Amniotic stem cell (primary cell): ENCODE measurements at places on chromosomes 2 and 18.
A peak's percentile ranks its signal among the peaks of the same experiment; 100 is the strongest.

DNA sequence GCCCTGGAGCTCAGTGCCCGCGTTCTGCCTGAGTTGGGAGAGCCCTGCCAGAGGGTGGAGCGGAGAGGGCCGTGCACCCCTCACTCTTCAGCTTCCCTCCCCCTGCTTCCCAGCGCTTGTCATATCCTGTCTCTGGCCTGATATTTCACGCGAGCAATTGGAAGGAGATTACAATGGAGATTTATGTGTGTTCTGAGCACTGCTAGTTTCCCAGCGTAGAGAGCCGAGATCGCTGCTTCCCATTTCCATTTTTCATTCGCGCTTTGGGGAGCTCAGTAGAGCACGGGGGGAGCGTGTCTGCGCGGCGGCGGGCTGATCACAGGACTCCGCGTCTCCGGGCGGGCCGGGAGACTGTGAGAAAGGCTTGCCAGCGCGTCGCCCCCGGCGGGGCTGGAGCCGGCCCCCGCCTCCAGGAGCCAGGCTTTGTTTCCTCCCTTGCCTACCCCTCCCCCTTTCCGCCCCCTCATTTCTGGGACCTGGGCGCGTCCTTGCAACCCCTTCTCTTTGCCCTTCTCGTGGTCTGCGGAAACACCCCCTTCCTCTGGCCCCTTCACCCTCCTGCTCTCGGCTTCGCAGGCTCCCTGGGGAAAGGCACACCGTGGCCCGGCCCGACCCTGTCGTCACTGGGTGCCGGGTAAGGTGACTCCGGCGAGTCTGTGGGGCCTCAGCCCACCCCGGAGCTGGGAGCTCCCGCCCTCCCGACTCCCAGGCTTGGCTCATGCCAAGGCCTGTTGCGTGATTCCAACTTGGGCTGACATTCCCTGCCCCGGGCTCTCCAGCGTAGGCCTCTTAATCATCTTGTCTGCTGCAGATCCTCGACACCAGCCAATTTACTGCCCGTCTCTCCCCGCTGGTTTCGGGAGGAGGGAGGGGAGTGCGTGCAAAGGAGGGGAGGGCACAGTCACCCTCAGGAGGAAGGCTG, 5.8 kb downstream of the DLX2 start:
- DNase-seq: peak; percentile 83

GRCh38 chr2:241390301-241391206, 34.5 kb downstream of the FARP2 start:
- no peak for DNase-seq

DNA sequence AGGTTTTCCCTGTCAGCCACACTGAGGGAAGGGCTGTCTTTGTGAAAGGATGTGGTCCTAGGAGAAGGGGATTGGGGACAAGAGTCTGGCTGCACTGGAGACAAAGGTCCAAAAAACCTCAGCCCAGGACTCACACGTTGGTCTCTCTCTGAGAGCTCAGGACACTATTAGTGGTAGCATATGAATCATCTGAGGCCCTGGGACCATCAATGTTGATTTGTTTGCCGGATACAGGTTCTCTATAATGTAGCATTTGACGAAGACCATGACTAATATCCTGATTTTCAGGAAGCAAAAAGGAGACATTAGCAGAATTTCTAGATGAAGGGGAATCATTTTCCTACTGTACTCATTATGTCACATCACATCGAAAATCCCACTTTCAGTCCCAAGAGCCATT, 22.2 kb upstream of the DNAH6 start:
- DNase-seq: no peak

- DNase-seq: no peak
Observed at GRCh38 chr2:187054501-187055319, 205.7 kb upstream of the ZSWIM2 start.

GRCh38 chr2:56508662-56509061, 324.9 kb downstream of the CCDC85A start:
- no peak for DNase-seq

- no peak for DNase-seq
Observed at GRCh38 chr2:63424329-63425078, 163.8 kb downstream of the WDPCP start.

DNA sequence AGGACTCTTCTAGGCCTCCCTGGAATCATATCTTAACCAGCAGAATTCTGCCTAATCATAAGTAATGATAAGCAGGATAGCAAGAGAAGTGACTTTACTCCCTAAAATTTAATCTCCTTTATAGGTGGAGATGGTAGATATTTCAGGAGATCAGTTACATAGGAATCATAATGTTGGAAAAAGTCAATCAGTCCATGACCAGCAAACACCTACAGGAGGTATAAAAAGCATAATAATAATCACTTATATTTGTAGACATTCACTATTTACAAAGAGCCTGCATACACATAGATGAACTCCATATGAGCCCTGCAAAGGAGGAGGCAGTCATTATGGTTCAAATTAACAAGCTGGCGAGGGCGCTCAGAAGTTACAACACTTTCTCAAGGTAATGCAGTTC, 2.5 kb downstream of the GALNT5 start:
- DNase-seq: no peak

DNA sequence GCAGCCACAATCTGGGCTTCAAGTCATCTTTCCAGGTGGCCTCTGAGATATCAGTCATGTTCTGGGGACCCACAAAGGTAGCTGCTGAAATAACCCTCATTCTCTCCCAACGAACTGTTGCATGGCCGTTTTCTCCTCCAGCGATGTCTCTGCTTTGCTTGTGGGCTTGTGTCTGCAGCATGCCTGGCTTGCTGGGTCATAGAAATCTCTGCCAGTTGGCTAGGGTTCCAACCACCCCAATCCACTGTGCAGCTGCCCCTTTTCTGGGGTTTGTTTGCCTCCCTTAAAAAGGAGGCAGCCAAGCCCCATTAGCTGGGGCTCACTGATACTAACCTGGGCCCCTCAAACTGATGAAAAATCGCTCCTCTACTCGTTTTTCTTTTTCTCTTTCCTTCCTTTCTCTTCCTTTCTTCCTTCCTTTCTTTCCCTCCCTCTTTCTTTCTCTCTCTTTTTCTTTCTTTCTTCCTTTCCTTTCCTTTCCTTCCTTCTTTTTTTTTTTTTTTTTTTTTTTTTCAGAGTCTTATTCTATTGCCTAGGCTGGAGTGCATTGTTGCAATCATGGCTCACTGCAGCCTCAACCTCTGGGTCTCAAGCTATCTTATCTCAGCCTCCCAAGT, 680.0 kb downstream of the EPHA4 start:
- DNase-seq: no peak

DNA sequence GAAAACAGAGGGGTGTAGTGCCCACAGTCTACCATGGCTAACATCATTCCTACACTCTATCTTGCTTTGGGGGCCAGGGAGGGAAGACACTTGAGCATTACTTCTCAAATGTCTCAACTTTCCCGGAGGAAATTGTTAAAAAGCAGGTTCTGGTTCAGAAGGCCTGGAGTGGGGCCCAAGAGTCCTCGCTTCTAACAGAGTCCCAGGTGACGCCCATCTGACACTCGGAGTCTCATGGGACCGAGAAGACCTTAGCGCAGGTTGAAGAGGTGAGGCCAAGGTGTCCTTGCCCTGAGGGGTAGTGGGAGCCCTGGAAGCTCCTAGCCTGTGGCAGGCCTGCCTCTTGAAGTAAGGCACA, 40.1 kb downstream of the ZFP36L2 start:
- no peak for DNase-seq

DNA sequence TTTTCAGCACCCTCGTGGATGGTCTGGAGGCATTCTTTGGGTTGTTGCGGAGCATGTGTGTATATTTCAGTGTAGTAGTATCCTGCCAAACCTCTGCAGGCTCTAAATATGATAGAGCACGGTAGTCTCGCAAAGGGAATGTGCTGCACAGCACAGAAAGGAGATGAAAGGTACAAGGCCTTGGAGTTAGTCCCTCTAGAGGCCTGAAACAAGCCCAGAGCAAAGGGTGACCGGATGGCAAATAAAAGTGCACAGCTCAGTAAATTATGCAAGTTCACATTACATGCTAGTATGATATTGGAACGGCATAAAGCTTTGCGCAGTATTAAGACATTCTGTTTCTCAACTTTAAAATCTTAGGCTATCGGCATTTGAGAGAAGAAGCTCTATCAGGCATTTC, 294.5 kb upstream of the REV1 start:
- no peak for DNase-seq

DNA sequence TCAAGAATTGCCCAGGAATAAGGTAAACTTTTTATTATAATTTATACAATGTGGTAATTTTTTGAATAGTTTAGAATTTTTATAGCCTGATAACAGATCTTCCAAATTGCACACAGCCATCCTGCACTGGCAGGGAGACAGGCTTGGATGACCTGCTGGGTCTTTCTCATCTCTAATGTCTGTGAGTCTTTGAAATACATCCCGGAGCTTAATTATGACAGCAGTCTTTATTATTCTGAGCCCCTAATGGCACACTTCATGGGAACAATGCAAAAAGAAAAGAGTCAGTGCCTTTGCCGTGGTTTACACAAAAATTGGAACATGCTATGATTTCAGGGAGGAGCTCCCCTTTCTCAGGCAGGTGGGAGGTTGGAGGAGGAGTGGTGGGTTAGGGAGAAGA, 71.0 kb downstream of the TMEM182 start:
- no peak for DNase-seq

GRCh38 chr2:216925636-216926366, 65.9 kb upstream of the TNP1 start:
- no peak for DNase-seq

- no peak for DNase-seq
Observed at GRCh38 chr2:202278036-202278760, 12.6 kb downstream of the NOP58 start.

GRCh38 chr18:52367953-52368742, 28.2 kb downstream of the DCC start:
- DNase-seq: no peak

GRCh38 chr2:153971250-153971649, 99.5 kb downstream of the GALNT13 start:
- DNase-seq: no peak

DNA sequence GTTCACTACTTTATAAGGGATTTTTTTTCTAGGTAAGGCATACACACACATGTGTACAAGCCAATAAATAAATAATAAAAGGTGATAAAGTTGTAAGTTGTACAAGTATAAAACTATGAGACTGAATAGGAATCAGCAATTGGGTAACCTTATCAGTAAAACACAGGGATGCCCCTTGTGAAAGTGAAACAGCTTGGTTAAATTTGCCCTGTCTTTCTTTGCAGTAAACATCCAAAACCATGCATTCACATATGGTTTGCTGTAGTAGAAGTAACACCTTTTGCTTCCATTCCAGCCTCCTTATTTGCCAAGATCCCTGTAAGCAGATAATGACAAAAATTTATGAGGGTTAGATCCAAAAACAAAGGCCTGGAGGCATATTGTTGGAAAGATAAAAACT, 44.3 kb upstream of the NEUROD1 start:
- DNase-seq: no peak

GRCh38 chr18:486929-487740, 13.4 kb downstream of the COLEC12 start:
- DNase-seq: no peak

GRCh38 chr18:2237706-2238105, 333.6 kb downstream of the METTL4 start:
- DNase-seq: no peak

- DNase-seq: no peak
Observed at GRCh38 chr2:157444641-157445040, 752 bp upstream of the CYTIP start.

DNA sequence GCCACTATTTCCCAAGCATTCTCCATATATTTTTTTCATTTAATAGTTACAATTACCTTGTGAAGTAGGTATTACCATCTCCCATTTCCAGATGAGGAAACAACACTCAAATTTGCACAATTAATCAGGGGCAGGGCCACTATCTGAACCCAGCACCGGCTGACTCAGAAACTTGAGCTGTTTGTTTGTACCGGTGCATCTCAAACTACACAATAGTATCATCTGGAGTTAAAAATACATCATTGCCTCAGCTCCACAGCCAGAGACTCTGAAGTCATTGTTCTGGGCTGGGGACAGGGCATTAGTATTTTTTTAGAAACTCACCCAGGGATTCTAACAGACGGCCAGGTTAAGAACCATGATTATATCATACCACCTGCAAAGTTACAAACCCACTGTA, 55.9 kb downstream of the CDCA7 start:
- no peak for DNase-seq

- no peak for DNase-seq
Observed at GRCh38 chr2:23053601-23054000, 331.4 kb upstream of the KLHL29 start.

- peak; percentile 40 for DNase-seq
Observed at GRCh38 chr18:49476664-49477411, 10.2 kb downstream of the C18orf32 start.

DNA sequence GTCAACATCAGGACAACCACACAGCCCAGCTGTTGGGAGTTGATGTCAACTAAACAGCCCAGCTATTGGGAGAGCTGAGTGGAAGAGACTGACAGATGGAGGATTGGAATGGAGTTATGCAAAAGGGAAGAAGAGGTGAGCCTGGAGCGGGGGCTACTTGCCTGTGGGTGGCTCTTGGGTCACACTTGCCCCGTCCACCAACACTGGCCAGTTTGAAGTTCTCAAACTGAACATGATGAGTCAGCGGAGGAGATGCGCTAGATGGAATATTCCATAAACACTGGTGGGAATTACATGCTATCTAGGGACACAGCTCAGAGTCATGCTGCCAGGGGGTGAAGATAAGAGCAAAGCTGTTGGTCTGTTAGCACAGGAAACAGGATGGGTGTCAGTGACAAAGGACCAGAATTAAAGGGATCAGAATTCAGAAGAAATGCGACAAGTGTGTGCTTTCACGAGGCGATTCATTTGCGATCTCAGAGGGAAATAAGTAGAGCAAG, 33.2 kb upstream of the AGAP1 start:
- no peak for DNase-seq

DNA sequence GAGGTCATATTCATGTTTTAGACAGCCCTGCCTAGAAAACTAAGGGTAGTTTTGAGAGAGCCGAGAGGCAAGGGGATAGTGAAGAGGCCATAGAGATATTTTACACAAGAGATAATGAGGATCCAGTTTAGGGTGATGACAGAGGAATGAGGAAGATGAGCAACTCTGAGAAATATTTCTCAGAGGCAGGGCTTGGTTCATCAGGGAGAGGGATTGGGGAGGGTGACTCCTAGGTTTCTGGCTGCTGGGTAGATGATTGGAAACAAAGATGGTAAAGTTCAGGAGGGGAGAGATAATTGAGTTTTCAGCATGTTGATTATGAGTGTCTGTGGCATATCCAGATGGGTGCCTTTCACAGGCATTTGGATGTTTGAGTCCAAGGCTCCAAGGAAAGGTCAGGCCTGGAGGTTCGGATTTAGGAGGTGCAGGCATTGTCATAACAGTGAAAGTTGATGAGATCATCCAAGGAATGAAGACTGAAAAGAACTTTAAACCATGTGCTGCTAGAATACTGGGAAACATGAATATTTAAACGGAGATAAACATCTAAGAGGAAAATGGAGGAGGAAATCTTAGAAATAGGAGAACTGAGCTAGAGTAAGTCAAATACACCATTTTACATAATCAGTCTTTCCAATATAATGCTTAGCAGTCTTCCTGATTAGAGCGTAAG, 7.4 kb downstream of the MYL12B start:
- no peak for DNase-seq

DNA sequence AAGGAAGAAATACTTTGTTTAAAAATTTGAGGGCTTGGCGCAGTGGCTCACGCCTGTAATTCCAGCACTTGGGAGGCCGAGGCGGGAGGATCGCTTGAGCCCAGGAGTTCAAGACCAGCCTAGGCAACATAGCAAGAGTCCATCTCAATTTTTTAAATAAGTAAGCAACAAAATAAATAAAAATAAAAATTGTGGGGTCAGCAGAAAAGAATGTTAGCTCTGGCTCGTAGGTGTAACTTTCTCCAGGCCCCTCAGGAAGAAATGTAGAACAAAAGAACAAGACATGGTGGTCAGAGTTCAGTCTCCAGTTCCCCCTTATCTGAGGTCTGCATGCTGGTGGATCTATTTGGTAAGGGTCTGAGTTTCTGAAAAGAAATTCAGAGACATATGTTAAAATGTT, 20.4 kb upstream of the PDCL3 start:
- DNase-seq: no peak
